ENCODE measurements at places on chromosomes 3 and 15. TPM values are rescaled to one million over a fixed set of nuclear protein-coding genes. Genes with fewer than 3 reads are reported as not detected.

THPO gene
- total RNA-seq: 1.7 TPM

DNA sequence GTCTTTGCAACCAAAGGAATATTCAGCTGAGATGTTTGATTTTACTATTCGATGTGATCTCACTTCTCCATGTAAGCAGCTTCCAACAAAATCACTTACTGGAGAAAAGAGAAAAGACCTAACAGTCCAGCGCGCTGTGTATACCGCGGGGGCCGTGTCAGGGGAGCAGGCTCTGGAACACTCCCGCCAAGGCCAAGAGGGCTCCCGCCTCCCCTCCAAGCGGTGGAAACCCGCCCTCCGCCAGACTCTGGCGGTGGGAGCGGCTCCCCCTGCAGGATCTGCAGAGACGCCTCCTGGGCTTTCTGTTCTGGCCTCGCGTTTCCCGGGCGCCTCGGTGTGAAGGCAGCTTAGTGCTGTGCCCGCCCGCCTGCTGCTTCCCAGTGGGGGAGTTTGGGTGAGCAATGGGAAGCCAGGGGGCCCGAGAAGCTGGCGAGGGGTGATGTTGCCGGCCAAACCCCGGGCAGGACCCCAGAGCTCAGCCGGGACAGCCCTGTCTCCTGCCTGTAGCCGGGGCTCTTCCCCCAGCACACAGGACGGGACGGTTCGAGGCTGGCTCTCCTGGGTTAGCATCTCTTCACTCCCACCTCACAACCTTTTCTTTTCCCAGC lies 36.3 kb downstream of the CHST14 start:
- H3K36me3 ChIP-seq: no peaks in the 10 kb centered on the region
- peak; percentile 90 for DNase-seq
- no peaks in the 10 kb centered on the region for H3K27me3 ChIP-seq
- H3K27ac ChIP-seq: peak overlapping the region; percentile 76

GALNT15 gene
- total RNA-seq: 14.5 TPM

SENP8 gene
- total RNA-seq: 4.4 TPM

DNA sequence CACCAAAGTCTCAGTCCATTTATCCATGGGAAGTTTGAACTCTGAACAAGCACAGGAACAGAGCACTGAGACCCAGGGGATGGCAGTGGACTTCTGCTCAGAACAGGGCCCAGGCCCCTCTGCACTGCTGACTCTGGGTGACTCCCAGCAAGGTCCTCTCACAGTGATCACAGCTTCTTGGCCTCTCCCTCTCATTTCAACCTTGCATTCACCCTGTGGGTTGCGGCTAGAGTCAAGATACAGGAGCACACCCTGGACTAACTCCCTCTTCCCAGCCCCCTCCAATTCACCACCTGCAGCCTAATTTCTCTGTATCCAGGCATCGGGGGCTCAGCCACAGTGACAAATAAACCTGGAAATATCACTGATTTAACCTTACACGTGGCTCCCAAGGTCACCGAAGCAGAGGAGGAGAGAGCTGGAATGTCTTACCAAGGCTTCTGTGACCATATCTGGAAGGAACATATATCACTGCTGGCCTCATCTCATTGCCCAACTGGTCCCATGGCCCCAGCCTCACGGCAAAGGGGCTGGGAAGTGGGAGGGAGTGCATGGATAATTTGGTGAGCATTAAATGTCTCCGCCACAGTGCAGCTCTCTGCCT lies 1.2 kb downstream of the RTP3 start:
- no peaks in the 10 kb centered on the region for H3K36me3 ChIP-seq
- no peaks in the 10 kb centered on the region for H3K27me3 ChIP-seq
- no peaks in the 10 kb centered on the region for H3K4me1 ChIP-seq
- H3K4me3 ChIP-seq: no peak overlapping the region
- DNase-seq: no peak
- H3K27ac ChIP-seq: no peak overlapping the region

TUSC7 gene
- not detected for total RNA-seq

- H3K4me3 ChIP-seq: no peak overlapping the region
- no peaks in the 10 kb centered on the region for H3K27me3 ChIP-seq
- H3K4me1 ChIP-seq: no peaks in the 10 kb centered on the region
- H3K27ac ChIP-seq: no peak overlapping the region
- DNase-seq: no peak
- no peaks in the 10 kb centered on the region for H3K36me3 ChIP-seq
Measured at GRCh38 chr3:168952551-168952950, 711.0 kb downstream of the MECOM start.

GRCh38 chr3:5321666-5322340 lies 134.3 kb downstream of the EDEM1 start:
- no peaks in the 10 kb centered on the region for H3K4me1 ChIP-seq
- no peak overlapping the region for H3K4me3 ChIP-seq
- H3K27ac ChIP-seq: no peak overlapping the region
- no peaks in the 10 kb centered on the region for H3K36me3 ChIP-seq
- H3K27me3 ChIP-seq: no peaks in the 10 kb centered on the region

DNA sequence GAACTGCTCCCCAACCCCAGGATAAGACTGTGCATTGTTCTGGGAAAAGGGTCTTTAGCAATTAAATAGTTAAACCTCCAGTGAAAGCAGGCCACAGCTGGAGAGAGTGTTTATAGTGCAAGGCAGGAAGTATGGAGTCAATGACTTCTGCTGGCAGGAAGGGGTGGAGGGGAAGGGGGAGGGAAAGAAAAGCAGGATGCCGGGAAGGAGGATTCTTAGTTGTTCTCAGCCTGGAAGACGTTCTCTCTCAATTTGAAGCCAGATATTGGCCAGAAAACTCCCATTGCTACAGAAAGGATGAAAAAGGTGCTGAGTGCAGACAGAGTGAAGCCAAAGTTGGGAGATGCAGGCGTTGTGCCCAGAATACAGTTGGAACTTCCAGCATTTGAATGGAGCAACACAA lies 35.7 kb upstream of the ACTL6A start:
- H3K4me1 ChIP-seq: peaks cover 3% of the 10 kb centered on the region
- no peak overlapping the region for H3K27ac ChIP-seq
- no peak overlapping the region for H3K4me3 ChIP-seq
- H3K36me3 ChIP-seq: no peaks in the 10 kb centered on the region
- H3K27me3 ChIP-seq: no peaks in the 10 kb centered on the region

DNA sequence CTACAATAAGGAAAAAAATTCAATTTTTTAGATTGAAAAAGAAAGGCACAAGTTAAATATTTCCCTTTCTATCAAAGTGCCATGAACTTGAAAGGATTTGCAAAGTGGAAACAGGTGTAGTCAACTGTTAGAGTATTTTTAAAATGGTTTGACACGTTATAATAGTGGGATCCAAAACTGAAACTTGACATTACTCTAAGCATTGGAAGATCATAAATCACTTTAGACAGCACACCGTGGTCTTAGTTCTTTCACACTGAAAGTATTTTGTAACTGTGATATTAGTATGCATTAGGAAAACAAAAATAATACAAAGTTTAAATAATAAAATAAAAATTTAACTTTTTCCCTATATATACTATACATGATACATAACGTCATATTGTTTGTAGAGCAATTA lies 933.1 kb downstream of the EPHA3 start:
- H3K4me1 ChIP-seq: no peaks in the 10 kb centered on the region
- no peaks in the 10 kb centered on the region for H3K27me3 ChIP-seq
- no peak for DNase-seq
- no peaks in the 10 kb centered on the region for H3K36me3 ChIP-seq

DNA sequence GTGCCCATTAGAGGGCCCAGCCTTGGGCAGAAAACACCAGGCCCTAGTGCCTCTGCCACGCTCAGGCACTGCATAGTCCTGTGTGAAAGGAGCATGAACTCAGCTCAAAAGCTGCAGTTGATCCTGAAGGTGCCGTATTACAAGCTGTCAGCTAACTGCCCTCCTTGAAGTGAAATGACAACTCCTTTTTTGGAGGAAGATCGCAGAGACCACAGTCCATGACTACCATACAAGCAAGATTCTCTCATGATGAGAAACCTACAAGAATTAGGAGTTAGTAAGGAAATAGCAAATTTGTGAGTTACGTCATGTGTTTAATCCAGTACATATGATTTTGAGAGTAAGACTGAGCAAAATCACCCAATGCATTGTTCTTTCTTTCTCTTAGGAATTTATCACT lies 513.9 kb upstream of the NR2F2 start:
- H3K27ac ChIP-seq: no peak overlapping the region
- no peaks in the 10 kb centered on the region for H3K27me3 ChIP-seq
- H3K4me3 ChIP-seq: no peak overlapping the region
- DNase-seq: no peak
- no peaks in the 10 kb centered on the region for H3K36me3 ChIP-seq
- no peaks in the 10 kb centered on the region for H3K4me1 ChIP-seq

FETUB gene
- not detected for total RNA-seq

SLC7A14 gene
- total RNA-seq: 0.03 TPM

DNA sequence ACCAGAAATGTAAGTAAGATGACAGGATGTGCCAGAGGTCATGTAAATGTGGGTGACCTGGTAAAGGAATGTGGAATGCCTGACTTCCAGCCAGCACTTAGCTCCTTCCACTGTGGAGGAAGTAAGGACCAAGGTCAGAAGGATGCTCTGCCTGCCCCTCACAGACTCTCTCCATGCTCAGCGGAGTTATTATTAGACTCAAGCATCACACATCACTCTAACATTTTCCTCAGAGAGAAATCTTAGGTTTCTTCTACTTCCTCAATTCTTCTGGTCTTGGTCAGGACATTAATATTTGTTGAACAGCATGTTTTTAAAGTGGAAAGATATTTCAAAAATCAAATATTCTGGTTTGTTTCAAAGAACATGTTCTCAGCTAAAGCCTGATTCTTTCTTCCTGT lies 231.4 kb upstream of the WNT5A start:
- H3K4me3 ChIP-seq: no peak overlapping the region
- H3K27me3 ChIP-seq: no peaks in the 10 kb centered on the region
- H3K4me1 ChIP-seq: peaks cover 5% of the 10 kb centered on the region
- DNase-seq: peak; percentile 29
- no peaks in the 10 kb centered on the region for H3K36me3 ChIP-seq
- peak overlapping the region; percentile 3 for H3K27ac ChIP-seq

GHSR gene
- total RNA-seq: not detected

RASGRF1 gene
- total RNA-seq: 0.60 TPM

DNA sequence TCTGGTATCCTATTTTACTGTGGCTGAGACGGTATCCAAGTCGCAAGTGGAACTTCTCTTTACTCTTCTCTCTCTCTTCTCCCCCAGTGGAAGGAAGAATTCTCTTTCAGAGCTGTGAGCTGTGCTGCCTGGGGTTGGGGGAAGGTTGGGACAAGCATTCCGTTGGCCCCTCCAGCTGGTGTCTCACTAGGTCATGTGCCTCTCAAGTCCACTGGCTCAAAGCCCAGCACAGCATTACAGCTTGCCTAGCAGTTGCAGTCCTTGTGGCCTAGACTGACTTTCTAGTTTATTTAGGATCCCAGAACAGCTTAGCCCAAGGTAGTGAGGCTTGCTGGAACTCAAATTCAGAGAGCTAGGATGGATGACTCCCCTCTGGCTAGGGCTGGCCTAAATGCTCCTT lies 76.1 kb upstream of the SPATA16 start:
- H3K27me3 ChIP-seq: no peaks in the 10 kb centered on the region
- no peak overlapping the region for H3K27ac ChIP-seq
- no peaks in the 10 kb centered on the region for H3K36me3 ChIP-seq
- H3K4me3 ChIP-seq: no peak overlapping the region
- no peaks in the 10 kb centered on the region for H3K4me1 ChIP-seq
- no peak for DNase-seq

- no peak for DNase-seq
- no peak overlapping the region for H3K27ac ChIP-seq
- H3K27me3 ChIP-seq: no peaks in the 10 kb centered on the region
- H3K36me3 ChIP-seq: no peaks in the 10 kb centered on the region
Measured at GRCh38 chr3:60319179-60319858, 931.9 kb downstream of the FHIT start.

NSMCE3 gene
- total RNA-seq: 12.7 TPM

DNA sequence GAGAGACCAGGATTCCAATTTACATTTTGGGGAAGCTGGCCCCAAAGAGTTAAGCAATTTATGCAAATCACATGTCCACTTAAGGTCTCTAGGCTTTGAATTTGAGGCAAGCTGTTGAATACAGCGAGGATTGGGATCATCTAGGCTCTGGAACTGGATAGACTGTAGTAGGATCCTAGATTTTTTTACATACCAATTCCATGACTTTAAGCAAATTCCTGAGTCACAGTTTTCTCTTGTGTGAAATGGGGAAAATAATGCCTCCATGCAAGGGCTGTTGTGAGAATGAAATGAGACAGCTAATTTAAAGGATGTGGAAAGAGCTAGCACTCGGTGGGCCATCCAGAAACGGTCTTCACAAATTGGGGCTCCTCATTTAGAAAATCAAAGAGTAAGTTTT lies 103.4 kb downstream of the MINAR1 start:
- H3K27ac ChIP-seq: no peak overlapping the region
- H3K27me3 ChIP-seq: no peaks in the 10 kb centered on the region
- no peaks in the 10 kb centered on the region for H3K36me3 ChIP-seq
- no peaks in the 10 kb centered on the region for H3K4me1 ChIP-seq

- H3K27me3 ChIP-seq: no peaks in the 10 kb centered on the region
- H3K27ac ChIP-seq: peak overlapping the region; percentile 11
- peaks cover 8% of the 10 kb centered on the region for H3K4me1 ChIP-seq
- no peak overlapping the region for H3K4me3 ChIP-seq
- H3K36me3 ChIP-seq: no peaks in the 10 kb centered on the region
Measured at GRCh38 chr15:64070965-64071851, 22.4 kb downstream of the CIAO2A start.

DNA sequence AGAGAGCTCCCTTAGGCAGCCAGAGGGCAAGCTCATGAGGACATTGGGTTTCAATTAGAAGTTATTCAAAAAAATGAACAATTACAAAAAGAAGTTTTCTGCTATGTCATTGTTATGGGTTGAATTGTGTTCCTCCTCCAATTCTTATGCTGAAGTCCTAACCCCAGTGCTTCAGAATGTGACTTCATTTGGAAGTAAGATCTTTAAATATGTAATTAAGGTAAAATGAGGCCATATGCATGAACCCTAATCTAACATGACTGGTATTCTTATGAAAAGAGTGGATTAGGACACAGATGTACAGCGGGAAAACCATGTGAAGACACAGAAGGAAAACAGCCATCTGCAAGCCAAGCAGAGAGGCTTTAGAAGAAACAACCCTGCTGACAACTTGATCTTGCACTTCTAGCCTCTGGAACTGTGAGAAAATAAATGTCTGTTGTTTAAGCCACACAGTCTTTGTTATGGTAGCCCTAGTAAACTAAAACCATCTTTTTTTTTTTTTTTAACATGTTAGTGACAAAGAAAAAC lies 929.6 kb downstream of the EPHA3 start:
- H3K4me1 ChIP-seq: no peaks in the 10 kb centered on the region
- no peaks in the 10 kb centered on the region for H3K36me3 ChIP-seq
- no peaks in the 10 kb centered on the region for H3K27me3 ChIP-seq
- H3K27ac ChIP-seq: no peak overlapping the region

ISLR2 gene
- 0.13 TPM for total RNA-seq

- H3K27ac ChIP-seq: peak overlapping the region; percentile 88
- H3K4me3 ChIP-seq: no peak overlapping the region
- no peaks in the 10 kb centered on the region for H3K27me3 ChIP-seq
- peak; percentile 94 for DNase-seq
- peaks cover 14% of the 10 kb centered on the region for H3K4me1 ChIP-seq
Measured at GRCh38 chr3:184592371-184593219, 31.0 kb downstream of the EPHB3 start.

SHC4 gene
- 0.35 TPM for total RNA-seq

CAV3 gene
- not detected for total RNA-seq
